ENCODE measurements at places on chromosomes 5 and 9.

- no peak for DNase-seq
Observed at GRCh38 chr5:87053146-87053545, 214.5 kb upstream of the RASA1 start.

GRCh38 chr5:159095151-159095721 lies 4.5 kb downstream of the EBF1 start:
- no peak for DNase-seq

GRCh38 chr5:149857499-149857898 lies 87.1 kb downstream of the PDE6A start:
- DNase-seq = no peak

- no peak for DNase-seq
Observed at GRCh38 chr9:126894052-126894603, 20.5 kb upstream of the RALGPS1 start.

DNA sequence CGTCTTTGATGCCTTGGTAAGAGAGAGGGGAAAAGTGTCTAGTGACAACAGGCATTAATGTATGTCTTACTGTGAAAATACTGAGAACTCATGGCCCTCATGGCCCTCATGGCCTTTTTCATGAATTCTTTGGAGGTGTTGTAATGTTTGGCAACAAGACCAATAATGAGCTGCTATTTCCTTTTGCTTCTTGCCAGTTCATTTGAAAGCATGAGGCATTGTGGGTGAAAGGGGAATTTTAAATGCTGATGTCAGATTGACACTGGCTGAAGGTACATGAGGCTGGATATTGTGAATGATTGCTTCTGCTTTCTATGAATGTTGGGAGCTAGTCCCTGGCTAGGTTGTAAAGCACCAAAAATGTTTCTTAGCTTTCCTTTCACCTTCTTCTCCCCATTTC lies 79.2 kb downstream of the DOCK2 start:
- no peak for DNase-seq

DNA sequence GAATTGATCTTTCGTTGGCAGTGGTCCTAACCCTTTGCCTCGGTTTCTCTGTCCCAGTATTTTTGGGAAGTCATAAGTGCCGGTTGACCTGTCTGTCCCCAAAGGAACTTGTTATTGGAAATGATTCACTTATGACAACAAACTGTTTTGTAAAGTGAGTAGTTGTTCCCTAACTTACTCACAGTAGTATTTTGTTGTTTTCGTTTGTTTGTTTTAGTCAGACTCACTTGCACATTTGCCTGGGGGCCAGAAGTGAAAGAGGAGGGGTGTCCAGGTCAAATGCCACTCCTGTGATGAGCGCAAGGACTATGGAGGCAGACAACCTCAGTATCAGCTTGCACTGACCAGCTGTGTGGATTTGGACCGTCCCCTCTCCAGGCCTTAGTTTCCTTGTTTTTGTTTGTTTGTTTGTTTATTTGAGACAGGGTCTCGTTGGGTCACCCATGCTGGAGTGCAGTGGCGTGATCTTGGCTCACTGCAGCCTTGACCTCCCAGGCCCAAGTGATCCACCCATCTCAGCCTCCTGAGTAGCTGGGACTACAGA lies 47.3 kb downstream of the ANKRD55 start:
- DNase-seq = no peak

GRCh38 chr9:104144336-104144735 lies 50.2 kb downstream of the SMC2 start:
- DNase-seq = no peak

DNA sequence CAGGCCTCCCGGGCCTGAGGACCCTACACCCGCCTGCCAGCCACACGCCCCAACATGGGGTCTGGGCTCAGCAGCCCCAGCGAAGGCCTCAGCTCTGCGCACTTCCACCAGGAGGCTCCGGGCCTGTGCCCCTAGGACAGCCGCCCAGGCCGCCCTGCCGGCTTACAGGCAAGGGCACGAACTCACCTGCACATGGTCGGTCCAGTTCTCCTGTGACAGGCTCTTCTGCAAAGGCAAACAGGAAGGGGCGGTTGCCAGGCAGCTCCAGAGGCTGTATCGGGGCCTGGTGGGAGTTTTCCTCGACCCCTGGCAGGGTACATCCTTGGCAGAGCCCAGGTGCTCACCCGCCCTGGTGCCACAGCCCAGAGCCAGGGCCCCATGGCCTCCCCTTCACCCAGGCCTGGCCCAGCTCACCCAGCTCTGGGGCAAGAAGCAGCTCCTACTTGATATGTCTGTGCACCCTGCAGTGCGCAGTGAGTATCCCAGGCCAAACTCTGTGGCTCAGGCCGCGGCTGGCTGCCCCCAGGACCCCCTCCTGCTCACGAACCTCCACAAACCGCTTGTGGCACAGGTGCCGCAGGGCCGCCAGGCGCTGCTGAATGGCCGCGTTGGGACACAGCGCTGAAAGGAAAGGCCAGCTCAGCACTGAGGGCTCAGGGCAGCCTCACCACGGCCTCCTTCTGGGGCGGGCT lies 52.2 kb upstream of the NRARP start:
- DNase-seq = no peak

DNA sequence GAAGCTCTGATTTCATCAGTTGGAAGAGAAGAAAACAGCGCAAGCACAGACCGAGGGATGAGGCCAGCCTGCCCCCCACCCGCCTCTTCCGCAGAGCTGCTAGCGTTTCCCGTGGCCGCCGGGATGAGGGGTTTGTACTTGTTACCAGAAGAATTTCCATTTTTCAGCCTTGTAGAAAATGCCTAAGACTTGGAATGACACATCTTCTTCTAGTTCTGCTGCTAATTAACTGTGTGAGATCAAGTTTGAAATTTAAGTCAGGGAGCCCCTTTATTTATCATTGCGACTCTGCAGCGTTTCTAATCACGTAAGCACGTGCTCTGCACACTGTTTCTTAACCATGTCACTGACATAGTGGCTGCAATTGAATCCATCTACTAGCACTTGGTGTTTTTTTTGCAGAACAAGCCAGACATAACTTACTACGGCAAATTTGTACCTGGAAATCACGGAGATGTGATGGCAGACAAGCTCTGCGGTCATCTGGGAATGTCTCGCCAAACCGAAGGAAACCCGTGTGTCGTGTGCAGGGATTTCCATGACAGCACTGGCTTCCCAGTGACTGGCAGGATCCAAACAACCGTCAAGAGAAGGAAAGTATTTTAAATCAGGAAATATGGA lies 41.8 kb upstream of the ROR2 start:
- no peak for DNase-seq
